Ureter (tissue), 1 donor: ENCODE measurements at places on chromosomes 4 and X. TPM values are rescaled to one million over a fixed set of nuclear protein-coding genes. Genes with fewer than 3 reads are reported as not detected.

GRCh38 chrX:154890990-154891639 lies 5.0 kb downstream of the F8A1 start:
- no peak for DNase-seq

GRCh38 chrX:152165033-152165743 lies 26.8 kb upstream of the MAGEA10 start:
- no peak for DNase-seq

DNA sequence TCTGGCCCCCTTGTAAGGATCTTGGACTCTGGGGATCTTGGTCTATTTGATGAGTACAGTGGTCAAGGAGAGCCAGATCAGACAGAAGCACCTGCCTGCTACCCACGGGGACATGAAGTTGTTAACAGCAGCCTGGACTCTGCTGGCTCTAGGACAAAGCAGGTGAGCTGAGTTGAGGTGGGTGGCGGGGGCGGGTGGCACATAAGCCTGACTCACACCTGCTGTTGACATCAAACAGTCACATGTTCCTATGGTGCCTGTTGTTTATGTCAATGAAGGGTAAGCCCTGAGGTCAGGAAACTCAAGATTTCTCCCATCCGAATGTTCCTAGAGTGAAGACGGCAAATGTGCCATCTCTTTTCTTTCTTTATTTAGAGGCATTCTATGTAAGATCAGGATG lies 50.1 kb upstream of the CLNK start:
- no peak for DNase-seq

- no peak for DNase-seq
Observed at GRCh38 chr4:154560419-154560801, 2.4 kb upstream of the FGB start.

DNA sequence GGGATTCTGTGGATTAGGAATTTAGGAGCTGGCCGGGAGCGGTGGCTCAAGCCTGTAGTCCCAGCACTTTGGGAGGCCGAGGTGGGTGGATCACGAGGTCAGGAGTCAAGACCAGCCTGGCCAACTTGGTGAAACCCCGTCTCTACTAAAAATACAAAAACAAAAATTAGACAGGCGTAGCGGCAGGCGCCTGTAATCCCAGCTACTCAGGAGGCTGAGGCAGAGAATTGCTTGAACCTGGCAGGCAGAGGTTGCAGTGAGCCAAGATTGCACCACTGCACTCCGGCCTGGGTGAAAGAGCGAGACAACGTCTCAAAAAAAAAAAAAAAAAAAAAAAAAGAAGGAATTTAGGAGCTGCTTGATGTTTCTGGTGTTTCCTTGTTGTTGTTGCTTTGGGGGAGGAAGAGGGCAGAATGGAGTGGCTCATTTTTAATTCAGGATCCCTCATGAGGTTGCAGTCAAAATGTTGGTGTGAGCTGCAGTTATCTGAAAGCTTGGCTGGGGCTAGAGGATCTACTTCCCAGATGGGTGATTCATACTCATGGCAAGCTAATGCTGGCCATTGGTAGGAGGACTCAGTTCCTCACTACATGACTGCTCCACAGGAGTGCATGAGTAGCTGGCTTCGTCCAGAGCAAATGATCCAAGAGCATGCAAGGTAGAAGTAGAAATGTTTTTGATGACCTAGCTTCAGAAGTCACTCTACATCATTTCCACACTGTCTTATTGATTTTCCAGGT lies 26.5 kb upstream of the JADE1 start:
- DNase-seq, result no peak

GRCh38 chr4:181659202-181659601 lies 584.0 kb upstream of the TENM3 start:
- no peak for DNase-seq

DNA sequence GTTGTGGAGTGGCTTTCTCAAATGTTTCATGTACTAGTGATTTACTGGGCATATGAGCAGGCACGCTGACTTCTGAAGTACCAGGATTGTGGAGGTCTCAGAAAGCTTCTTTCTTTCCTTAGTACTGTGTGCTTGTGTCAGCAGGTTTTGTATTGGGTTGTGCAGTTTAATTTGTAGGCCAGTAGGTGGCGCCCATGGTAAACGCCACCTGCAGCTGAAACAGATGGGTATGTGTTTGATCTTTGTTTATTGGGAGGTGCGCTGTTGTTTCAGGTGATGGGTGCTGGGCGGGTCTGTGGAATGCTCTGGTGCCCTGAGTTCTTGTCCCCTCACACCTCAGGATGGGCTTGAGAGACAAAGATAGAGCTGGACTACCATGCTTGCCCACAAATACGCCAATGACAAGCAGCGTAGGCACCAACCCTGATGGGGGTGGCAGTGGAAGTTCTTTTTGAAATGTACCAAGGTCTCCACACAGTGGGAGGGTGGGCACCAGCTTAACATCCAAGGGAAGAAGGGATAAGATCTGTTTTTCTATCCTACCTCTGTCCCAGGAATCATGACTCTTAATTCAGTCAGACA lies 141.5 kb downstream of the RPS6KA6 start:
- DNase-seq, result no peak

GRCh38 chrX:25202827-25203226 lies 187.1 kb upstream of the ARX start:
- DNase-seq, result no peak

GRCh38 chr4:77354550-77354949 lies 197.5 kb downstream of the CCNG2 start:
- no peak for DNase-seq

DNA sequence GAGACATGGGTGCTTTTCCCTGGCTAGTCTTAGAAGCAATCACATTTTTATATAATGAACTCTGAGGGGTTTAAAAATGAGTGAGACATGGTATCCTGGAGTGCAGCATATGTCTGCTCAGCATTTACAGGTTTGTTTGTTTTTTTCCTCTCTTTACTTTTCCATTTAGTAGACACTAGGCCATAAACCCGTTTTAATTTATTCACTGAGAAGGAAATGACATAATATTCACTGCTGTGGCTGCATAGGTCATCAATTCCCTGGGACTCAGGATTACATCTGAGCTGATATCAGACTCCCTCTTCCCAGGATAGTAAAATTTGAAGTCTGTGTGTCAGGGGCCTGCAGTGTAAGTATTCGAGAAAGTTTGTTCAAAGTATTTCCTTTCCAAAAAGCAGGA lies 178.9 kb upstream of the SPRY1 start:
- DNase-seq, result no peak

DNA sequence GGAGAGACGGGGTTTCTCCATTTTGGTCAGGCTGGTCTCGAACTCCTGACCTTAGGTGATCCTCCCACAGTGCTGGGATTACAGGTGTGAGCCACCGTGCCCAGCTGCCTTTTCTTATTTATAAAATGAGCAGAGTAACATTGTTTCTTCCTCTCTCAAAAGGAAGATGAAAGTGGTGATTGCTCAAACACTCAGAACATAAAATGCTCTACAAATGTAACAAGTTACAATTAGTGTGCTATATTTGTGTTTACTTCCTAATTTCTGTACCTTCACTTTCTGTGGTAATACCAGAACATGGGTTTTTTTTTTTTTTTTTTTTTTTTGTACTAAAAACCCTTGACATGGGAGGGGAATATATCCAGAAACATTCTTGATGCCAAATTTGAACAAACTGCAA lies 197.9 kb downstream of the MGST2 start:
- no peak for DNase-seq

GRCh38 chr4:128130621-128131020 lies 69.5 kb downstream of the LARP1B start:
- no peak for DNase-seq

DNA sequence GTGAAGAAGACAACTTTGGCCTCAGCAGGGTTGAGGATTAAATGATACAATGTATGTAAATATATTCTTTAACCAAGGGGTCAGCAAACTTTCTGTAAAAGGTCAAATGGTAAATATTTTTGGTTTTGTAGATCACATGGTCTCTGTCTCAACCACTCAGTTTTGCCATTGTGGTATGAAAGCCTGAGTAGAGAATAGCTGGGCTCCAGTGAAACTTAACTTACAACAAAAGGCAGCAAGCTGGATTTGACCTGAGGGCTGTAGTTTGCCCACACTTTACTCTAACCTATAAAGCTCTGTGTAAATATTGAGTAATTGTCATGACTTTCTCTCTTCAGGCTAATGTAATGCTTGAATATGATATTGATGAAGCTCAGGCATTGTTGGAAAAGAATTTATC lies 19.6 kb downstream of the VBP1 start:
- no peak for DNase-seq

GRCh38 chrX:21934414-21934813 lies 6.1 kb upstream of the SMS start:
- no peak for DNase-seq

DNA sequence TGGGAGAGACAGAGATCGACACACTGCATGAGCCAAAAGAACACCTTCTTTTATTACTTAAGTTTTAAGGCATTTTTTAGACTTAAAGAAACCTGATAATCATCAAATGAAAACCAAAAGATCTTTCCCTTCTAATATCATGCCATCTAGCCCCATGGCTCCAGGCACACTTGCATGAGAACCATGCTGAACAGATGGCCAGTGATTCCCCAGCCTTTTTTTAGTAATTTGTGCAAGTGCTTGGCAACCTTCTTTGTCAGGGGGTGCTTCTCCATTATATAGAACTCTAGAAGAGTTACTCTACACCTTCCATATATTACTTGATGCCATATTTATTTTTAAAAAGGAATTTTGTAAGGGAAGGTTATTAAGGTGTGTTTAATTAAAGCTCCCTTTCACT lies 182.2 kb upstream of the TEX13C start:
- no peak for DNase-seq

DNA sequence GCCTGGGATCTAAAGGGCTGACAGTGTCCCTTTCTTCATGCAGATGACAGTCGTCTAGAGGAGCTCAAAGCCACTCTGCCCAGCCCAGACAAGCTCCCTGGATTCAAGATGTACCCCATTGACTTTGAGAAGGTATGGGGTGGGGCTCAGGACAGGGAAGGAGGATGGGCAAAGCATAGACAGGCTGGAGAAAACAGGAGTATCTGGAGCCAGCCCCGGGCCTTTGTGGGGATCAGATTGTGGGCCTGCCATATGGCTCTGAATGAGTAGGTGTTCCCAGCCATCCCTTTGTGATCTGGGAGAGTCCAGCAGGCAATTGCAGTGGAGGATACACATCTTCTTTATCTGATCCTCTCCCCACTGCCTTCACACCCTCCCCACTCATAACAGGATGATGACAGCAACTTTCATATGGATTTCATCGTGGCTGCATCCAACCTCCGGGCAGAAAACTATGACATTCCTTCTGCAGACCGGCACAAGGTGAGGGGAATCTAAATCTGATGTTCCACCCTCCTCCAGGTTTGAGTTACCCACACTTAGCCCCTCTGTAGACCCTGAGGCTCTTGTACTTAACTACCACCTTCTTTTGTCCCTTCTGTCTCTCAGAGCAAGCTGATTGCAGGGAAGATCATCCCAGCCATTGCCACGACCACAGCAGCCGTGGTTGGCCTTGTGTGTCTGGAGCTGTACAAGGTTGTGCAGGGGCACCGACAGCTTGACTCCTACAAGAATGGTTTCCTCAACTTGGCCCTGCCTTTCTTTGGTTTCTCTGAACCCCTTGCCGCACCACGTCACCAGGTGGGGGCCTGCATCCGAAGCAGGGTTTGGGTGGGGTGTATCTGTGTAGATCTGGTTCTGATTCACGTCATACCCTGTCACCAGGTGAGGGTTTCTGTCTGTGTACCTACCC lies 5.8 kb upstream of the CDK16 start:
- DNase-seq, result no peak

DNA sequence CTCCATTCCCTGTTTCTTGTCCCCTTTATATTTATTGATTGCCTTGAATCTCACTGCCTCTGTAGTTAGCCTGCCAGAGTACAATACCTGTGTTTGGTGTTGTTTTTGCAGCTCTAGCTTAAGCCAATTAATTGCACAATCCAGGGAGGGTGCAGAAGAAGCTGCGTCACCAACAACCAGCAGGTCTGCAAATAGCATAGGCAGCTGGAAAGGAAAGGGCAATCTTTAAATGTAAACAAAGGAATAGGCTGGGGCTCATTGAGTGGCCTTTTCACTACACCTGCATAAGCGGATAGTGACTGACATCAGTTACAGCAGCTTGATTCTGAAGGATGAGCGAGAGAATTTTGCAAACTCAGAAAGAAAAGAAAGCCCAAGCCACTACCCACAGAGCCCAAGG lies 106.8 kb upstream of the RAI2 start:
- no peak for DNase-seq

- no peak for DNase-seq
Observed at GRCh38 chr4:116122124-116122523, 963.3 kb downstream of the TRAM1L1 start.

GRCh38 chr4:106996490-106996889 lies 39.6 kb downstream of the DKK2 start:
- no peak for DNase-seq

DNA sequence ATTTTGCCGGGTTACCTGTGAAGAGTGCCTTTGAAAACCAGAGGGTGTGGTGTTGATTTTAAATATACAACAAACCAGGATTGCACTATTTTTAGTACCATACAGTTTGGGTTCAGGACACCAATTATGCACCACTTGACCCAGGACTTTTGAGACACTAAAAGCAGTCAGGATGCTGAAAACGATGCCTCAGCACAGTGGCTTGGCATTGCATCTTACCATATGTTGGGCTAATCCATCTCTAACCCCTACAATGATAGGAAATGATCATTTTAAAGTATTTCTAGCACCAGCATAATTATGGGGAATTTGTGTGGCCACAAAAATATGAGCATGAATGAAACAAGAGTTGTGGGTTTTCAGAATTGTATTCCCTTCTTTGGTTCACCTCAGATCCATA lies 4.1 kb downstream of the IBSP start:
- no peak for DNase-seq

- no peak for DNase-seq
Observed at GRCh38 chr4:78155616-78156105, 98.5 kb downstream of the FRAS1 start.

DNA sequence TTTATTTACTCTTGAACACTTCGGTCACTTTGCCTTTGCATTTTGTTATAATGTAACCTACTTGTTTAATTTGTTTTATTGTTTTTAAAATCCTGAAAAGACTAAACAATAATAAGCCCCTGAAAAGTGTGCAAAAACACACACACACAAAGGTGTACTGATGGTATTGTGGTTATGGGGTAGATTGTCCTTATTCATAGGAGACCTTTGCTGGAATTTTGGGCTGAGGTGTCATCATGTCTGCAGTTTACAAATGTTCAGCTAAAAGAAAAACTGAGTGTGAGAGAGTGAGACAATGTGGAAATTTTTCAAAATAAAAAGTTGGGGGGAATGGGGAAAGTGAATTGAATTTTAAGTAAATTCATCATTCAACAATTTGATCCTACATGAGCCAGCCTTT lies 174.9 kb downstream of the QDPR start:
- DNase-seq, result no peak

GRCh38 chr4:8880851-8881250 lies 9.2 kb upstream of the HMX1 start:
- DNase-seq, result no peak

- no peak for DNase-seq
Observed at GRCh38 chr4:15500701-15501100, 31.0 kb downstream of the CC2D2A start.

GRCh38 chrX:133440081-133440796 lies 24.9 kb upstream of the GPC4 start:
- DNase-seq, result no peak

Gene CXorf58
- not detected for total RNA-seq

Gene CHST7
- 7.8 TPM for total RNA-seq

Gene ADAMTS3
- 0.94 TPM for total RNA-seq

Gene LDB2
- 63.3 TPM for total RNA-seq

Gene CCNA2
- 1.0 TPM for total RNA-seq

Gene ARFIP1
- total RNA-seq, result 56.5 TPM

Gene CSAG3
- total RNA-seq, result not detected

Gene TMEM35A
- 11.5 TPM for total RNA-seq

Gene AFM
- total RNA-seq, result not detected

Gene DAPP1
- total RNA-seq, result 25.3 TPM
